Activated T-cell treated with anti-CD3 and anti-CD28 coated beads, Interleukin-2, amount 50 U/mL, for 72 hours (primary cell): ENCODE measurements at places on chromosomes 2 and 18. TPM values are rescaled to one million over a fixed set of nuclear protein-coding genes. Genes with fewer than 3 reads are reported as not detected.

TPO gene
- total RNA-seq = not detected

GALNT14 gene
- 0.81 TPM for total RNA-seq

DNA sequence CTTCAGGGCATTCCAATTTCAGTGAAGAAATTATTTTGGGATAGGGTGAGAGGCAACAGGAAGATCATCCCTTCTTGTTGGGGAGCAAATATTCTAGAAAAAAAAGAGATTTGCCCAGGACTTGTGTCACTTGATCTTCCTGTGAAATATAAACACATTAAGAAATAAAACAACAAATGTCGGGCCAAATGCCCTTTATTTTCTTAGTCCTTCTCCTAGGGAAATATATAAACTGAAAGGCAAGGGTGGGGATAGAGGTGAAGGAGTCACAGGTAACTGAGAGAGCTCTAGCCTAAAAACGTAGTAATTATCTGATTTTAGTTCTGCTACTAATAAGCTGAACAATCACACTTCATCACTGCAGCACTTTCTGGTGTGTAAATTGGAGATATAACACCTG lies 104.6 kb upstream of the ACVR1C start:
- H3K4me1 ChIP-seq = peaks cover 8% of the 10 kb centered on the region
- no peak overlapping the region for H3K4me3 ChIP-seq
- DNase-seq = no peak
- no peaks in the 10 kb centered on the region for H3K27me3 ChIP-seq
- no peak overlapping the region for H3K27ac ChIP-seq

GRCh38 chr18:23250893-23251656 lies 115.8 kb downstream of the CABLES1 start:
- no peak for DNase-seq
- no peak overlapping the region for H3K4me3 ChIP-seq
- no peak overlapping the region for H3K27ac ChIP-seq
- H3K4me1 ChIP-seq = no peaks in the 10 kb centered on the region
- H3K27me3 ChIP-seq = no peaks in the 10 kb centered on the region
- peaks cover 3% of the 10 kb centered on the region for H3K36me3 ChIP-seq

GRCh38 chr2:196214156-196214555 lies 42.8 kb upstream of the STK17B start:
- DNase-seq = no peak
- no peaks in the 10 kb centered on the region for H3K27me3 ChIP-seq
- peaks cover 15% of the 10 kb centered on the region for H3K36me3 ChIP-seq
- H3K4me1 ChIP-seq = peaks cover 95% of the 10 kb centered on the region
- no peak overlapping the region for H3K27ac ChIP-seq
